ENCODE measurements at places on chromosomes 1 and 21.

DNA sequence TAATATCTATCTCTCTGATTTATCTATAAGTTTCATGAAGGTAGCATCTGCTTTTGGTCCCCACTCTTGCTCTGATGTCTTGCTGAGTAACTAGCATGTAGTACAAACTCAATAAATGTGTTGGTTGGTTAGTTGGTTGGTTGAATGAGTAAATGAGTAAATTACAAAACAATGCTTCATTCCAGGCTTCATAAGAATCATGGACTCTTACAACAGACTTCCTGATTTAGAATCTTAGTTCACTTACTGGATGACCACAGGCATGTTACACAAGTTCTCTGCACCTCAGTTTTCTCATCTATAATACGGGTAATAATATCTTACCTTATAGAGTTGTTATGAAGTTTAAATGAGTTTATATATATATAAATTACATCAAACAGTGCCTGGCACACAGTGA is 98.6 kb downstream of the ZNF281 start:
- no peak for DNase-seq

GRCh38 chr1:167766538-167766937 is 44.8 kb downstream of the MPZL1 start:
- DNase-seq, result no peak

- no peak for DNase-seq
Measured at GRCh38 chr1:165884690-165885304, 57.4 kb downstream of the UCK2 start.

GRCh38 chr1:97042551-97042950 is 321.0 kb downstream of the PTBP2 start:
- DNase-seq, result no peak

DNA sequence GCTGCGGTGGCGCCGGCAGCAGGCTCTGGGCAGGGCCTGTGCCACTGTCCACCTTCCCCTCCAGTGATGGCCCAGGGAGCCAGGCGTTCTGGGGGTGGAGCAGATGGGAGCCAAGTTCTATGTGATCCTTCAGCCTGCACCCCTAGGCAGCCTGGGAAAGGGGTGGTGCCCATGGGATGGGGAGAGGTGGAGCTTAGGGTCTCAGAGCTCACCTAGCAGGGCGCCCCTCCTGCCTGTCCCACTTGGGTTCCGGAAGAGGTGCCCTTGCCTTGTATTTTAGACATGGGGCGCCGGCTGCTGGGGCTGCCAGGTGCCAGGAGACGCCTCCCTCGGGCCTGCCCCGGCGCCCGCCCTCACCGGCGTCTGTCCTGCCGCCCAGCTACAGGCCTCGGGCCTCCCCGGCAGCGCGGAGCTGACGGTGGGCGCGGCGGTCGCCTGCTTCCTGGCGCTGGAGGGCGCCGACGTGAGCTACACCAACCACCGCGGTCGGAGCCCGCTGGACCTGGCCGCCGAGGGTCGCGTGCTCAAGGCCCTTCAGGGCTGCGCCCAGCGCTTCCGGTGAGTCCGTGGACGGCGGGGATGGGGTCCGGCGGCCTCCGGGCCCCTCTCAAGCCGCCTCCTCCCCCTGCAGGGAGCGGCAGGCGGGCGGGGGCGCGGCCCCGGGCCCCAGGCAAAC is 3.1 kb upstream of the MMP23B start:
- no peak for DNase-seq

- DNase-seq, result no peak
Measured at GRCh38 chr1:98331718-98332311, 329.7 kb upstream of the SNX7 start.

DNA sequence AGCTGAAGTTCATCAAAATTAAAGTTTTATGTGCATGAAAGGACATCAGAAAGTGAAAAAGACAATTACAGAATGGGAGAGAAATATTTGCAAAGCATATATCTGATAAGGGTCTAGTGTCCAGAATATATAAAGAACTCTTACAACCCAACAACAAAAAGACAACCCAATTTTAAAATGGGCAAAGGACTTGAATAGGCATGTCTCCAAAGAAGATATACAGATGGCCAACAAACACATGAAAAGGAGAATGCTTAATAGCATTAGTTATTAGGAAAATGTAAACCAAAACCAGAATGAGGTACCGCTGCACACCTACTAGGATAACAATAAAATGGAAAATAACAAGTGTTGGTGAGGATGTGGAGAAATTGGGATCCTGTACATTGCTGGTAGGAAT is 1.7 kb upstream of the PSEN2 start:
- DNase-seq, result no peak

DNA sequence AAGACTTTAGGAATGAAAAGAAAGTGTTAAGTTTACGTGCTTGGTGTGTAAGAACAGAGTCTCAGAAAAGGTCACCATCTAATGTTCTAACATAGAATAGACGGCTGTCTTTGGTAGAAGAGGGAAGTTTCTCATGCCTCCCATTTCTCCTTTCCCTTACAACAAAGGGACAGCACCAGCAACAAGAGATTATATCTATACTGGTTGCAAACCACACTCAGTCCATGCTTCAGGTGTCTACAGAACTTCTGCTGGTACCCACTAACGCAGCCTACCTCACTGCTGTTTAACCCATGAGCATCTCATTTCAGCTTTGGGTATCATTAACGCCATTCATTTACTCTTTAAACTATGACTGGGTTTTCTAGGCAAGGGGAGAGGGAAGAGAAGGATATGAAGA is 9.2 kb upstream of the ITPKB start:
- DNase-seq, result no peak

DNA sequence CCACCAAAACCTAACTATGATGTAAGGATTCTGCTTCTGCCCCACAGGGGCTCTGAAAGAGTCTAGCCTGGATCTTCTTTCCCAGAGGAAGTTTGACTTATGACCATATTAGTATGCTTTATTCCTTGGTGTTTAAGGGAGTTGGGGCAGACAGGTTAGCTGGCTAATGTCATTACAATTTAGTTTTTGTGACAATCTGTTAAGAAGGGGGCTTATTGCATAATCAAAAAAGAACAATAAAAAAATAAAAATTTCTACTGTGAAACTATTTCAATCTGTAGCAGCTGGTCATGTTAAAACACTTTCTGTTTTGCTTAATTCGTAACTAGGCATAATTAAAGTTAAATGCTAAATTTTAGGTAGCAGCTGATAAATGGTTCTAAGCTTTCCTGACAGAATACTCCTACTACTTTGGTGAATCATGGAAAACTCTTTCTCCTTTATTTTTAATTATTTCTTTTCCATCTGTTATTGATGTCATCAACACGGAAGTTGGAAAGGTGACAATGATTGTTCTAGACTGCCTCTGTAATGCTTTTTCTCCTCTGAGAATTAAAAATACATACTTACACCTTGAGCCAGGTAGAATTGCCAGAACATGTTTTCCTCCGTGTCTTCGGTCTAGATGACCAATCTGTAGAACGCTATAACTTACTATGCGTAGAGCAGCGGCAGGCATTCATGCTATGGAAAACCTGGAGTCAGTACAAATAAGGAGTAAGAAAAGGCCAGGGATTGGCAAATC is 18.6 kb downstream of the DYRK3 start:
- no peak for DNase-seq

- DNase-seq, result no peak
Measured at GRCh38 chr1:99751877-99752504, 14.4 kb downstream of the FRRS1 start.

GRCh38 chr1:118136187-118136941 is 48.7 kb downstream of the SPAG17 start:
- DNase-seq, result no peak

DNA sequence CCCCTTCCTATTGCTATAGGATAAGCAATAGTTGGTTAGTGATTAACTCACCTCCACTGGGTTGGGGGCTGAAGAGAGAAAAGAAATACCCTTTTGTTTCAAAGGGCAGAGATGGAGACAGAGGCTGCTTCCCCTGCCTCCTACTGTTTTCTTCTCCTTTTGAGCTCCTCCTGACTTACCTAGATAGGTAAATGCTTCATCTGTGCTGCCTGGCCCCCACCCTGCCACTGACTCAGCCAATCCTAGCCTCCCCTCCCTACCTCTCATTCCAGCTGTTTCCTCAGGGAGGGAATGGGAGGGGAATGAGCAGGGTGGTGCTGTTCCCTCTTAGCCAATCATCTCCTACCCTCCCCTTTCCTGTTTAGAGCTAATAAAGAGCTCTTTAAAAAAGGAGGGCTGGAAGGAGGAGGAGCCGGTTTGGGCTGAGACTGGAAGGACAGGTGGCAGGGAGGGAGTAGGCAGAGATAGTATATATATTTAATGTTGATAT is at the start of gene C1orf116:
Gene C1orf116, minus strand, starts transcription at position 229 of the 490 bp plus-strand sequence. CDS start 5,158 bp downstream, outside the sequence.
- DNase-seq, result no peak

- peak; percentile 33 for DNase-seq
Measured at GRCh38 chr1:198788561-198789064, 149.8 kb downstream of the PTPRC start.

DNA sequence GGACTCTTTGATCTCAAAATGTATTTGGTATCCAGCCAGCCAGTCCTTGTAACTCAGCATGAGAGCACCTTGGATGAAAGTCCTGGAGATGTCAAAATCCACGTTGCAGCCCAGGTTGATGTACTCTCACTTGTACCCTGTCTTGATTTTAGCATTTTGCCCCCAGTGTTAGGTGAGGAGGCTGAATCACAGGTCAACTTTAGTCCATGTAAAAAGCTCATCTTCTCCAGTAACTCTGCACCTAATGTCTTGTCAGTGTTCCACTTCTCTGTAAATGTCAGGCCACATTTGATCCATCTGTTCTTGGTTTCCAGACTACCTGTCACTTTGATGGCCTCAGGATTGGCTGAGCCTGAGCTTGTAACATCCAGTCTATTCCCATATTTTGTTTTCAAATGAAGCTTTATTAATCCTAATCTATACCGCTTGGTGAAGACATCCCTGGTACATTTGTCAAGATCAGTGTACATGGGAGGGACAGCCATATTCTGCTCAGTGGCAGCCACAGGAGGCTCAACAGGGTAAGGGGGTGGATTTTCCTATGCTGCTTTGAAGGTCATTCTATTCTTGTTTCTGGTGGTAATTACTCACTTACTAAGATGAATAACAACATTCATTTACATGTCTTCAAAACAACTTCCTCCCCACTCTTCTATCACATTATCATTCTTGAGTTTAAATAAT is 24.1 kb upstream of the FCRL3 start:
- no peak for DNase-seq

DNA sequence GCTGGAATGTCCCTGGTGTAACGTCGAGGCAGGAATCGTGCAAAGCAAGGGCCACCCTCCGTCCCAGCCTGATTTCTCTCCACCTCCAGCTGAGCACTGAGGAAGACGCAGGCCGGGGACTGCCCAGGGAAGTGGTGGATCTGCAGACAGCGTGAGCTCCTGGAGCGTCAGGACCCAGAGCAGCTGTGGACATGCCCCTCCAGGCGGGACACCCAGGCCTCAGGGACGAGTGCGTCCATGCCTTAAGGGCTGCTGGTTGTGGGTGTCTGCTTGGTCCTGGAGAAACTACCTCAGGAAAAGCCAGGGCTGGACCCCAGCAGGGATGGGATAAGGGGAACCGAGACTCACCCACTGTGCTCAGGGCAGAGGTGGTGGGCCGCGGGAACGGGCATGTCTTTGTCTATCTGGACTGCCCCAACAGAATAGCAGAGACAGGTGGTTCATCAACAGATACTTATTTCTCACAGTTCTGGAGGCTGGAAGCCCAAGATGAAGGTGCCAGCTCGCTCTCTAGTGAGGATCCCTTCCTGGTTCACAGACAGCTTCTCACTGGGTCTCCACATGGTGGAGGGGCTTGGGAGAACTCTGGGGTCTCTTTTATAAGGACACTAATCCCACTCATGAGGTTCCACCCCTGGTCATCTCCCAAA is 5.8 kb upstream of the MMEL1 start:
- no peak for DNase-seq

DNA sequence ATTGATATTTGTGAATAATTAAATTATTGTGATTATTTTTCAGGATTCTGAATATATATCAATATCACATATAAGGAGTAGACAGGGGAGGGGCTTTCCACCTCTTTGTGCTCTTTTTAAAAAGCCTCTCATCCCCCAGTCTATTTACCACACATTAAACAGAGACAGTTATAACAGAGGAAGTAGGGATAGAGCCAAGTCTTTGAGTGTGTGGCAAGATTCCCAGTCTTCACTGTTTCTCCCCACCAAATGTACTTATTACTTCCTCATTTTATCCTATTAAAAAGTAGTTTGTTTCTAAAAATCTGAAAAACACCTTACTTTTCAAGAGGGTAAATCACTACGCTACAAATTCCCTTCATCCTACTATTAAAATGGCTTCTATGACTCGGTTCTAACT is 46.7 kb downstream of the EPS15 start:
- no peak for DNase-seq

DNA sequence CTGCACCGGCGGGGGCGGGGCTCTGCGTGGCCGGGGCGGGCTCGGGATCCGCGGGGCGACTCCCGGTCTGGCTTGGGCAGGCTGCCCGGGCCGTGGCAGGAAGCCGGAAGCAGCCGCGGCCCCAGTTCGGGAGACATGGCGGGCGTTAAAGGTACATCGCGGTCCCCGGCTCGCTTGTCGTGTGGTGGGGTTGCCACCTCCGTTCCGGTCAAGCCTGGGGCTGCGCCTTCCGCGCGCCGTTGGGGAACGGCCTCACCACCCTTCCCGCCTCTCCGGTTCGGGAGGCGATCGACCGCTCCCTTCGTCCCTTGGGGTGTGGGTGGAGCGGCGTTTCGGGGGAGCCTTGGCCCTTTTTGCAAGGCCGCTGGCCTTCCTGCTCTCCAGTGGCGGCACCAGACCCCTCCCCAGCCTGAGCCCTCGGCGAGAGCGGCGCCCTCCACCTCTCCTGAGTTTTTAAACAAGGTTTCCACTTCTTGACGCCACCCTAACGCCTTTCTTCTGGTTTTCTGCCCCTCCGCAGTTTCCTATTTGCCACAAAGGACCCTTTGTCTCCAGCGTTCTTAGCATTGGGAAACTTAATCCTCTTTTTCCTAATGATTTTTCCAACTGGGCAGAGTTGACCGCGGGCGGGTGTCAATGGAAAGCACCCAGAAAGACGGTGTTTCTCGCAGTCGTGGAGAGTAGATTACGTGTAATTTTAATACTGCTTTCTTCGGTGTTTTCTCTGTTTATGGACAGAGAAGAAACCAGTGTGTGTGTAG is at the start of the genes LEPR and LEPROT:
Gene LEPR, plus strand, starts transcription at position 79 of the 761 bp plus-strand sequence. CDS start 144,898 bp downstream, outside the sequence.
Gene LEPROT, plus strand, starts transcription at position 79 of the 761 bp plus-strand sequence. Its CDS starts 57 bp downstream, at position 136.
- no peak for DNase-seq

- no peak for DNase-seq
Measured at GRCh38 chr1:107590900-107591622, 373.9 kb downstream of the VAV3 start.

DNA sequence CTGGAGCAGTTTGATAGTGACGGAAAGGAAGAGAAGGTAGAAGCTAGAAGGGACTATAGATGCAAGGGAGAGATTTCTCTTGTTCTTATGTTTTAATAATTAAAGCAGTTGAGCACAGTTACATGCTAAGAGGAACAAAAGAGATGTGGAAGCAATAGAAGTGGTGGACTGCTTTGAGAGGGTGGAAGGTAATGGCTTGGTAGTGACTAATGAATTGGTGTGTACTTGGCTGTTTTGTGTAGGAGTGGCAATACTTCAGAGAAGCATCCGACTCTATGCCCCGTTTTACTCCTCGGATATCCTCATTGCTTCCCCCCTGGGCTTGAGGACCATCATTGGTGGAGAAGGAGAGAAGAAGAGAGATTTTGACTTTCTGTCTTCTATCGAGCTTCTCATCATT is 12.8 kb downstream of the UTP25 start:
- DNase-seq, result no peak

Data from glomerular endothelial cell (primary cell).